CD4-positive, alpha-beta T cell treated with Interleukin-2 at 100 ng/mL for 4 hours (primary cell): ENCODE measurements at places on chromosomes 7 and 10.

GRCh38 chr7:66315192-66315591, 110.1 kb downstream of the TPST1 start:
- DNase-seq = no peak

- DNase-seq = no peak
Measured at GRCh38 chr10:30600005-30600404, 29.5 kb downstream of the LYZL2 start.

DNA sequence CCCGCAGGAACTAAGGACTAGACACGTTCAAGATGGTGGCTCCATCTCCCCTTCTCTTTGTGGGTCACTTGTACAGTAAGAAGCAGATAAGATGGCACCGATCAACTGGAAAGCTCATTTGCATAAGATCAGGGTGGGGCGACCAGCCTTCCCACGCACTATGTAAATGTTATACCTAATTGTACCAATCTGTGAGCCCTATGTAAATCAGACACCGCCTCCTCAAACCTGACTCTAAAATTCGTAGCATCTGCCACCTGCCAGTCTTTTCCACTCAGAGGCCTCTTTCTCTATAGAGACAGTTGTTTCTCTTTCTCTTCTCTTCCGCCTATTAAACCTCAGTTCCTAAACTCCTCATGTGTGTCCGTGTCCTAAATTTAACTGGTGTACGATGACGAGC, 324.5 kb downstream of the PHF14 start:
- DNase-seq = no peak

GRCh38 chr7:6198689-6199595, 73.5 kb downstream of the CYTH3 start:
- no peak for DNase-seq

DNA sequence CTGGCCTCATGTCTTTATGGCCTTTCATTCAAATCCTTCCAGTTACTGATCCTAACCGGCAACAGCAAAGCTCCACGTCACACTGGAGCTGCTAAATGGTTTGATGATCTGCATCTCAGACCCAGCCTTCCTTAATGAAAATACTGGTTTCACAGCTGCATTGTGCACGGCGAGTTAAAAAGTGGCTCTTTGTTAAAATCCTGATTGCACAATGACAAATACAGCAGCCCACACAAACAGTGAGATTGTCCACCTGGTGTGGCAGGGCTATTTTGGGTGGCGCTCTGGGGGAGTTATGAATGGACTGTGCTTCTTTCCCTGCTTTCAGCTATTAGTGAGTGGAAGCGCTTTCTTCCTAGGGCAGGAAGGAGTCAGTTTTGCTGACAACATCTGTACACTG, 63.4 kb upstream of the C1QL3 start:
- no peak for DNase-seq

- DNase-seq = no peak
Measured at GRCh38 chr7:151934584-151934983, 21.7 kb upstream of the GALNTL5 start.

GRCh38 chr10:69215405-69216171, 4.5 kb upstream of the HKDC1 start:
- peak; percentile 28 for DNase-seq

DNA sequence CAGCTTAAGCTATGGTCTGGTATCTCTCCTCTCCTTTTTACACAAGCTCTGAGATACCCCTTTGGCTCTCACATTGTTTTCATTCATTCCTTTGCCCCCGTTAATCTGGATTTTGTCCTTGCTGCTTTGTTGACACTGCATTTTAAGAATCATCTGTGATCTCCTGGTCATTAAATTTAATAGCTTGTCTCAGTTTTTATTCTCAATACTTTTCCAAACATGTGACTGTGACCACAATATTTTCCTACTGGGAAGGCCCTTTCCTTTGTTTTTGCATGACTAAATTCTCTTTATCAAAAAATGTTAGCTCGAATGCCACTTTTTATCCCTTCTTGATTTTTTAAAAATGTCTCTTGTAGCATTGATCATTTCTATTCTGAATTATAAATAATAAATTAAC, 171.2 kb downstream of the SUGCT start:
- no peak for DNase-seq

GRCh38 chr10:55224007-55224781, 423.2 kb upstream of the PCDH15 start:
- DNase-seq = no peak

- peak; percentile 90 for DNase-seq
Measured at GRCh38 chr7:44633254-44634186, 27.1 kb downstream of the OGDH start.

DNA sequence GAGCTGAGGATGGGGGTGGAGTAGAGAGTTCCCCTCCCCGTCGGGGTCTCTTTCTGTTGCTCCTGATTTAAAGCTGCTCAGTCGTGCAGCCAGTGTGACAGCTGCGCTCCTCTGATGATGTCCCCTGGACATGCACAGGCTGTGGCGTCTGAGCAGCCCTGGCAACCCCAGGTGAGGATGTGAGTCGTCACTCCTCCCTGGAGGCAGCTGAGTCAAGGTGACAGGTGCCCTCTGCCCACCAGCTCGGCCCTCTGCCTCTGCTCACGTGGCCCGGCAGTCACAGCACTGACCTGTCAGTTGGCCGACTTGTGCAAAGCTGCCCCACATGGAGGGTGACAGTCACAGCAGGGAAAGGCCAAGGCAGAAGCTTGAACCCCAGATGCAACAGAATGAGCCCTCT, 33.9 kb downstream of the ANXA8 start:
- no peak for DNase-seq

DNA sequence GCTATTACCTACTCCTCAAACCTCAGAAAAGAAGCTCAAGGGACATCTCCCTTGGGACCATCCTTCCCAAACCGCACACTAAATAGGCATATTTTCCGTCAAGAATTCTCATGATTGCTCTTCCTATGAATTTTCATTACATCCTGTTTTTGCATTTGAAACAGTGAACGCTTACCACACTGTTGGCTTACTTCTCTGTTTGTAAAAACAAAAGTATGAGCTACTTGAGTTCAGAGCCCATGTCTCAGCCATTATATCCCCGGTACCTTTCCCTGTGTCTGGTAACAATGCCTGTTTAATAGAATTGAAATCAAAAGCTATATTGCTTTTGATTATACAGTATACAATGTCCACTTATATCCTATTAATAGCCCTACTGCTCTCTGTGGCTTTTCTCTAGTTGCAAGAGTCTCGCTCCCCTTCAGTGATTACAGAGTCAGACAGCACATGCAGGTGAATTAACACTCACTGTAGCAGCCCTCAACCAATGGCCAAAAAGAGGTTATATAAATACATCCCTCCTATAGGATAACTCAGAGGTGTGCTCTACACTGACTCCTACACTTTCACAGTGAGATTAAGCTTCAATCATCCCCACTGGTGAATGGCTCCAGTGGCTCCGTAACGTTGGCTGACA, 264.4 kb downstream of the SORCS1 start:
- DNase-seq = no peak

- DNase-seq = peak; percentile 44
Measured at GRCh38 chr10:3090914-3091787, 23.8 kb downstream of the PFKP start.

GRCh38 chr10:97830064-97830463, 19.6 kb upstream of the GOLGA7B start:
- no peak for DNase-seq

DNA sequence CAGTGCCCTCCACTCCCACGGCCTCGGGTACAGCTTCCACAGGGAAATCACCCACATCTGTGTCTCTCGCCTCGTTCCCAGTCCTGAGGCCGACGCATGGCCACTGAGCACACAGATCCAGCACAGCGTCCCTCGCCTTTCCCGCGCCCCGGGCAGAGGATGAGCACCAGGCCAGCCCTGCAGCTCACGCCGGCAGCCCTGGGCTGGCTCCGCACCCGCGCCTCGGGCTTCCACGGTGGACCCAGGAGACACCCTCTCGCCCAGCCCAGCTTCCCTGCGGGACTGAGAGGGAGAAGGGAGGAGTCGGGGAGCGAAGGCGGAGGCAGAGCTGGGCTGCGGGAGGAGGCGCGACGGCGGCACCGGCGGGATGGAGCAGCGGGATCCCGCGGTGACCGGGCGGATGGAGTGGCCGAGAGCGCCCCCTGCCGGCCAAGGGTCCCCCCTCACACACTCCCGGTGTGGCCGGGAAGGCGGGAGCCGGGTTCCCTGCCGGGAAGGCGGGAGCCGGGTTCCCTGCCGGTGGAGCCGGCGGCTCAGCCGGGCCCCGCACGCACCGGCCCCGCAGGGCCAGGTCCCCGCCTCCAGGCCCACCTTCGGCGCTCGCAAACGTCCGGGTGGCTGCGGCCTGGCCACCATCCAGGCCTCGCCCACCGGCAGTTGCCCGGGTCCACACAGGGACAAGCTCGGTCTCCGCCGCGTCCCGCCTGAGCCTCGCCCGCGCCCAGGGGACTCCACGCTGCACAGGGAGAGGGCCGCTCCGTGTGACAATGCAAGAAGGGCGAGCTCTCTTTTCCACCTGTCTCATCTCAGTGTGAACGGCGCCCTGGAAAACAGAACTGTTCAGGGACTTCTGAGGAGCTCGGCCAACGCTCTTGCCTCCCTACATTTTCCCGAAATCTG, 110.3 kb upstream of the LANCL2 start:
- DNase-seq = peak; percentile 63

GRCh38 chr10:104485632-104486031, 132.0 kb downstream of the CFAP58 start:
- DNase-seq = no peak

DNA sequence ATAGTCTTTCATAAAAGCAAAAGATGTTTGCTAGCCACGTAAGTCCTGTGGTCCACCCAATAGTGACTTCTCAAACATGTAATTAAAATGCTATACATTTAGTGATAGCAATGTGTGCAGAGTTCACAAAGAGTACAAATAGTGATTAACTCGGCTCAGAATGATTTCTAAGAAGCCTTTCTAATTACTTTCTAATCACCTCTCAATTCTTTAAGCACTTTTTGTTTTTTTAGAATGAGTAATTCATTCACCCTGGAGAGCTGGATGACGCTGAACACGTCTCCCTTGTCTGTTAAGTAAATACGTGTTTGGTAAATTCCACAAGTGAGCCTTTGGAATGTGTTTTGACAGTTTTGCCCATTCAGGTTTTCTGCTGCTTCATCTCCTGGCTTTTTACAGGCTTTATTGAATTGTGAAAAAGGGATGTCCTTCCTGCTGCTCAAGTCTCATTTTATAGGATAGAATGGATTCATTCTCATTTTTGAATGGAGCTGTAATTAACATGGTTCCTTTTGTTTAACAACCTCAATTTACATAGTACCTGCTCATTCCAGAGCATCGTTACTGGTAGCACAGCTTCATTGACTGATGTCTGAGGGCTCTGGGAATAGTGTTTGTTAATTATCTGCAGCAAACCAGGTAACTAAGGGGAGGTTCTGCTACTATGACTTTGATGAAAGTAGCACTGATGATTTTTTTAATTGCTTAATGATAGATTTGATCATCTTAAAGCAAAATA, 212.1 kb downstream of the VTI1A start:
- DNase-seq = no peak

GRCh38 chr7:131548371-131548770, 8.1 kb downstream of the PODXL start:
- no peak for DNase-seq

- DNase-seq = no peak
Measured at GRCh38 chr7:118182593-118183427, 1.2 kb upstream of the LSM8 start.

DNA sequence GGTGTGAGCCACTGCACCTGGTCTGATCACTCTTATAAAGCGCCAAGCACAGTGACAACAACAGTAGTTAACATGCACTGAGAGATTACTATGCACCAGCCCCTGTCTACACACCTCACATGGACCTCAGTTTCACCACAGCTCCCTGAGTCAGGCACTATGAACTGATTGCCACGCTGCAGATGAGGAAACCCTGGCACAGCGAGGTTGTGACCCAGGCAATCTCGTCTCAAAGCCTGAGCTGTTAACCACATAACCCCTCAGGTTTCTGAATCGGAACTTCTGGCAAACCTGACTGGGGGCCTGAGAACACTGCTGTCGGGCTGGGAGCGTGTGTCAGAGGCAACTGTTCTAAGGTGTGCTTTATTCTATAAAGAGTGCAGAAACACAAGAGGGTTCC, 150.8 kb downstream of the RNF216 start:
- DNase-seq = peak; percentile 63

DNA sequence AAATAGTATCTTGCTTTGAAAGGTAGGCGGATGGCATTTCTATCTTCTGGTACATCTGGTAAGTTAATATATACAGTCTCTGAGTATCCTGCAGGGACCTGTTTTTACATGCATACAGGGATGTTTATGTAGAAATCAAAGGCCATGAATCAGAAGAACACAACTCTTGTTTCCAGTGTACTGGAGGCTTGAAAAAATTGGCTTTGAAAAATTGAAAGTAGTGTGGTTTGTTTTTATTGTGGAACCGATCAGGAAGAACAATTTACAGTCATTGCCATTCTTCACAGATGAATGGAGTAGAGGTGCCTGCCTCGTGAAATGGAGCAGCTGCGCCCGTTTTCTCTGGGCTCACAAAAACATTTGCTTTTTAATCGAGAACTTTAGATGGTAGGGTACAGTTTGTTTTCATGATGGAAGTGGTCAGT, 54.0 kb upstream of the RPA3 start:
- DNase-seq = no peak

- DNase-seq = no peak
Measured at GRCh38 chr10:132438091-132439024, 41.4 kb downstream of the PWWP2B start.

GRCh38 chr10:84424731-84425167, 96.4 kb downstream of the CCSER2 start:
- peak; percentile 6 for DNase-seq

DNA sequence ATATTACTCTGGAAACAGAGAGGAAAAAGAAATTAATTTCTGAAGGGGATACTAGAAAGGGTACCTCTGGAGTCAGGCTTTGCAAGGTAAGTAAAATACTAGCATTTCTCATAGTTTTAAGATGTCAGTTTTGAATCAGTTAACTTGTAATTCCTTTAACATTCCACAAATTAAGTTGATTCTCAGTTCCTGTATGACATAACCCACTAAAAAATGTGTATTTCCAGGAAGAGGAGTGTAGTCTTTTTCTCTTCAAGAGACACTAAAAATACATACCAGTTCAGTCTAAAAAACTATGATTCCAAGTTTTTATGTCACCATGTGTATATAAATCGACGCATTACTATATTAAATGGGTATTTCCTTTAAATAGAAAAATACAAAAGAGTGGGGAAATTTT, 113.2 kb downstream of the CDK6 start:
- DNase-seq = no peak

- no peak for DNase-seq
Measured at GRCh38 chr10:126705951-126706565, 35.6 kb upstream of the C10orf90 start.

GRCh38 chr7:739455-739982, 12.4 kb upstream of the PRKAR1B start:
- DNase-seq = no peak

GRCh38 chr7:78649976-78650375, 803.5 kb downstream of the MAGI2 start:
- no peak for DNase-seq

GRCh38 chr7:94182721-94183120, 178.6 kb upstream of the BET1 start:
- DNase-seq = no peak

GRCh38 chr7:21914671-21915070, 31.0 kb downstream of the CDCA7L start:
- DNase-seq = no peak

GRCh38 chr7:118858651-118859149, 634.2 kb downstream of the ANKRD7 start:
- DNase-seq = no peak
